ENCODE measurements at places on chromosomes 1 and 21.

DNA sequence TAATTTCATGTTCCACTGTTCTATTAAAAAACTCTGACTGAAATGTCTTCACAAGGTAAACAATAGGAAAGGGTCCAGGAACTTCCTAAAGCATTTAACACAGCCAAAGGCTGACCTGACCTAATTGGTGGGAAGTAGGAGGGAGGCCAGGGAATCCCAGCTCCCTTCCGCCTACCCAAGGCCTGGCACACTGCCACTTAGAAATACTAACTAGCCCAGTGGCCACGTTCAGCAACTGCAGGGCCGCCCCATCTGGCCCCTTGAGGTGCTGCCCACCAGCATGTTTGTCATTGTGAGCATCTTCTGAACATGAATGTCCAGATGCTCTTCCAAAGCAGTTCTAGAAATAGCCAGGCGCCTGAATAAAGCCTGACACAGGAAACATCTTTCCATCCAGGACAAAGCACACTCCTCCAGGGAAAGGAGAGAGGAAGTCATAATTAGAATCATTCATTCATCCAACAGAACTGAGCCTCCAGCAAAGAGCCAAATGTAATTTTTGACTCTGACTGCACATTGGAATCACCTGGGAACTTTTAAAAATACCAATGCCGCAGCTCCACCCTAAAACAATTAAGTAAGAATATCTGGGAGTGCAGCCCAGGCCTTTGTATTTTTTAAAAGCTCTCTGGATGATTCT, 44.6 kb upstream of the BCL9 start:
- no peak for DNase-seq

DNA sequence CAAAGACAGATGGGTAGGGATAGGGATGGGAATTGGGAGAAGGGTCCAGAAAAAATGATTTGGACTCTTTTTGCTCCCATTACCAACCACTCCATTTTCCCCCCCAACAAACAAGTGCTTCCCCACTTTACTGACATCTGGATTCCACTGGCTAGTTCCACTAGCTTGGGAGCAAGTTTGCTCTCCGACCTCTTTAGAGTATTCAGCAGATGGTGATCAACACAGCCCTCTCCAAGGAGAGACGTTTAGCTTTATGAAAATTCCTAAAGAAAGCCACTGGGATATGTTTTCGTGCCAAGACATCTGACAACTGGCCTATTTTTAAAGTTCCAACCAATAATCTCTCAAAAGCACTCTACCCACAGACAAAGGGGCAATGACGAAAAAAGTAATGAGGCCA, 50.3 kb downstream of the ITPKB start:
- DNase-seq = no peak

- no peak for DNase-seq
Observed at GRCh38 chr1:164440232-164440631, 118.8 kb upstream of the PBX1 start.

DNA sequence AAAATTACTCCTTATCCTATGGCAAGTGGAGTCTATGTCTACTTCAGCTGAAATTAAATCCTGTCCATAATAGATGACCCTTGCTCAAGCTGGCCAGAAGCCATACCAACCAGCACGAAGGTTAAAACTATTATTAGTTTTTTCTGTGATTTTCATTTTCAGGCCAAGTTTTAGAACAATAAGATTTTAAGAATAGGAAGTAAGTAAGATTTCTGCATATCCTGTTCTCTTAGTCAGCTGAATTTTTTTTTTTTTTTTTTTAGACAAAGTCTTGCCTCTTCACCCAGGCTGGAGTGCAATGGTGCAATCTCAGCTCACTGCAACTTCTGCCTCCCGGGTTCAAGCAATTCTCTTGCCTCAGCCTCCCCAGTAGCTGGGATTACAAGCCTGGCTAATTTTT, 6.1 kb upstream of the RBP7 start:
- DNase-seq = no peak

- no peak for DNase-seq
Observed at GRCh38 chr21:41678924-41679318, 87.9 kb downstream of the RIPK4 start.

DNA sequence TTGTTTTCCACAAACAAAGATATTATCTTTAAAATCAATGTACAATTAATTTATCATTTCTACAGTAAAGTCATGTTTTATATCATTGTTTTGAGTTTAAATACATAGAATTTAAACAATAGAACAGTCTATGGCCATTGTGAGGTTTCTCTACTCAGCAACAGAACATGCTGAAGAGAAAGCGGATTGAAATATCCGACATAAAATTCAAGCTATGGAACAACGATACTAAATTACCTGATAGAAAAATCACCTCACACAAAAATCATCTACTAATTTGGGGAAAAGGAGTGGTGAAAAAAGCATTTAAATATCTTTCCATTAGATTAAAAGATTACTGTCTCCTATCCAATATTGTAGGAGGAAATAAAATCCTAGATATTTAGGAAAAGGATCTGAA, 12.6 kb downstream of the CDKN2C start:
- no peak for DNase-seq

DNA sequence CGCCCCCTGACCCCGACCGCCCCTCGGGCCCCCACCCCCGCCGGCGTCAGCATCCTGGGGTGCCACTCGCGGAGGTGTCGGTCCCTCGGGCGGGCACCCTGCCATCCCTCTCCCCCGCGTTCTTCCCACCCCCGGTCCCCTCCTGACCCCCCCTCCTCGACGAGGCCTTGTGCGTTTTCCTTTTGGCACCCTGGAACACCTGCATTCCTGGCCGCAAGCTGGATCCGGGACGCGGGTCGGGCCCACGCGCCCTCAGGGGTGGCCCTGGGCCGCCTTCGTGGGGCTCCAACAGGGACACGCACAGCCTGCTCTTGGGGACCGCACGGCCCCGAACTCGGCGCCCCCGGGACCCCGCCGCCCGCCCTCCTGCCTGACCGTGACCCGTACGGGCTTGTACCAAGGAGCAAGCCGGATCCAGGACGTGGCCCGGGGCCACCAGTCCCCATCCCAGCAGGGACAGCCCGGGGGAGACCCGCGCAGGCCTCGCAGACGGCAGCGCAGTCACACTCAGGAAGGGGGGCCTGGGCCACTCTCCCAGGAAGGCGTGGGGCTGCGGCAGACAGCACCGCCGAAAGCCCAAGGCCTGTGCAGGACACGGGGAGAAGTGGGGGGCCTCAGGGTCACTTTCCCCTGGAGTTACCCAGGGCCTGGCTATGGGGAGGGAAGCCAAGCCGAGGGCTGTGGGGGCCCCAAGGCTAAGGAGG, 579 bp upstream of the SLC19A1 start:
- DNase-seq = peak; percentile 6

DNA sequence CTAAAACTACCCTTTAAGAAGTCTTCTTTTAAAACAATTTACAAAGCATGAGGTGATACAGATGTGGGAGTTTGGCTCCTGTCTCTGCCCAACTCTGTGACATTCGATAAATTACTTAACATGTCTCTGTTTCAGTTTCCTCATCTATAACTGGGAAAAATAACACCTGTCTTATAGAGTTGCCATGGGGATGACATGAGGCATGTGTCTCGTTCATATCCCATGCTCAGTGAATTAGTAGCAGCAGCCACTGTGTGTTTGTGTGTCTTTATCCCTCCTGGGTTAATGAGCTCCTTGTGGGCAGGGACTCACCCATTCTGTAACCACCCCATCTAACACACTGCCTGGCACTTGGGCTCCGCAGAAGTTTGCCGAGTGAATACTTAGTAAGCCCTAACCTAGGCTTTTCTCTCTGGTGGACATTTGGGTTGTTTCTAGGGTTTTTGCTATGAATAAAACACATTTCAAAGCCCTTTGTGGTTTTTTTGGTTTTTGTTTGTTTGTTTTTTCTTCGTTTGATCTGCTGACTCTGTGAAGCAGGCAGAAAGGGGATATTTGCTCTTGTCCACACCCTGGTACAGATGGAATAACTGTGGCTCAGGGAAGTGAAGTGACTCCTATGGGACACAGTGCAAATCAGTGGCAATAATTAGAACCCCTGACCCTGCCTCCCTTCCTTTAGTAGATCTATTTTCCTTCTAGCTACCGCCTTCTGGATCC, 797 bp upstream of the KCNJ9 start:
- DNase-seq = no peak

DNA sequence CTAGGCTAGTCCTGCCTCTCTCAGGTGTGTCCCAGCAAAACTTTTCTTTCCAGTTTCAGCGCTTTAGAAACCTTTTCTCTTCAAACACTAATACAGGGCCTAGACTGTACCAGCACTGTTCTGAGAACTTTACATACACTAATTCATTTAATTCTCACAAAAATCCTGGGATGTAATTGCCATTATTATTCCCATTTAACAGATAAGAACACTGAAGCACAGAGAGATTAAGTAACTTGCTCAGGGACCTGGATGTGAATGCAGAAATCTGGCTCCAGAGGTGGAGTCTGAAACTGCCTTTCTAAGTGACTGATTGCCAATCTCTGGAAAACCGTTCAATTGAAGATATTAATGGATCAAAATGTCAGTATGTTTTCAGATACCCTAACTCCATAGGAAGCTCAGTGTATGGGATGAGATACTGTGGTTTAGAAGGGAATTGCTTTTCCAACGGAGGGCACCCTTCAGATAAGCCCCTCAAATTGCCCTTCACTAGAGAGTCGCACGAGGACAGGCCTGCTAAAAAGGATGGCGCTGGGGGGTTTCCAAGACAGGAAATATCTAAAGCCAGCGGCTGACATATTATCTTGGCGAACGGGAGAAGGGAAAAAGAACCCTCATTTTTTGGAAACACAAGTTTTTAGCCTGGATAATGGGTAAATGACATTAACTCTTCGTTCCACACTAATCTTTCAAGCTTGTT, 698 bp upstream of the UCK2 start:
- DNase-seq = no peak

DNA sequence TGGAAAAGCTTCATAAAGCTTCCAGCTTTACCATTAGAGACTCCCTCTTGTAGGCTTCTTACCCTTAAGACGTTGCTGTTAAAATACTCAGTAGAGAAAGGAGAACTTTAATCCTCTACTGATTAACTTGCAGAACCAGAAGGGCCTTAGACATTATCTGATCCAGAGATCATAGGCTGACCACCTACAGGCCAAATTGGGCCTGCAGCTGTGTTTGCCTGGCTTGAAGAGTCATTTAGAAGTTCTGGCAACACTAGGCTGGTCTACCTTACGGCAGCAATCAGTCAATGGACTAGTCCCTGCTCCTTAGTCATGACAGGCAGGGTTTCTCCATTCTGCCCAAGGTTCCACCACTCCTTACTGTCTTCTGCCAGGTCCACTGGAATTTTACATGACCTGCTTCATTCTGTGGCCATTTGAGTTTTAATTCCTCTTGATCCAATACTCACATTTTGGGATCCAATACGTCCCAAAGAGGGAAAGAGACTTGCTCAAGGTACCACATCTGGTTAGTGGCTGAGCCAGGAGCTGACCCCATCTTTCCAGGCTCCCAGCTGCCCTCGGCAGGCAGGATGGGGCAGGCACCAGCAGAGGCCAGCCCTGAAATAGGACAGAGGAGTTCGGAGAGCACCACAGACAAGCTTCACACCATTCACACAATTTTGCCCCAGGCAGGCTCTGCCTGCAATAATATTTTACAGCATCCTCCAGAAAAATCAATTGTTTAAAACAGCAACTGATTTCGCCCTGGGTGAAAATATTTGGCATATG, 96.8 kb downstream of the TNR start:
- no peak for DNase-seq

DNA sequence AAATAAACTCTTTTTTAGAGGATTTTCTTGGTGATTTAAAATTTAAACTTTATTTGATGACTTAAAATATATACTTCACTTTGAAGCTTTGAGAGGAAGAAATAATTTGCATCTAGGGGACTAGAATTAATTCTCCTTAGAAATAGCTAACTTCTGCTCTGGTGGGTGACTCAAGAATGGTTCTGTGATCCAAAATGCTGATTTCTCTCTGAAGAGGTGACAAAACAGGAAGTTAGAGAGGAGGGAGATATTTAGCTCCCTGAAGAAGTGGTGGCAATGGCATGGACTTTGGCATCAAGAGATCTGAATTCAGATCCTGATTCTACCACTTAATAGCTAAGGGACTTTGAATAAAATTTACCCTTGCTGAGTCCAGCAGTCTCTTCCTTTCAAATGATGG, 125.8 kb upstream of the ATP1B1 start:
- DNase-seq = no peak

DNA sequence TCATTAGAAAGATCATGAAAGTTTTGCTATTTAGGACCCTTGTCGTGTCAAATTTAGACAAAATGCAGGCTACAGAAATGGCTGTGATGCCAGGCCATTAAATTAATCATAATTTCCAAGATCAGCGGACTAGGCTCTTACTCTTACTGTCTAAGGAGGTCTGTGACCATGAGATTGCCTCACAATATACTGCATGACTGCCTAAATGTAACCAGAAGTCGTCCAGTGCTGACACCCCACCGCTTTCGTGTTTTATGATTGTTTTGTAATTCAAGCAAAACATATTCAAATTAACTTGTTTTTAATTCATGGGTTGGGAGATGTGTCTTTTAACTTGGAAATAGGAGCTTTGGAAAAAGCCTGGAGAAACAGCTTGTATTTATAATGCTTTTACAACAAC, 947.5 kb downstream of the BRINP3 start:
- no peak for DNase-seq

DNA sequence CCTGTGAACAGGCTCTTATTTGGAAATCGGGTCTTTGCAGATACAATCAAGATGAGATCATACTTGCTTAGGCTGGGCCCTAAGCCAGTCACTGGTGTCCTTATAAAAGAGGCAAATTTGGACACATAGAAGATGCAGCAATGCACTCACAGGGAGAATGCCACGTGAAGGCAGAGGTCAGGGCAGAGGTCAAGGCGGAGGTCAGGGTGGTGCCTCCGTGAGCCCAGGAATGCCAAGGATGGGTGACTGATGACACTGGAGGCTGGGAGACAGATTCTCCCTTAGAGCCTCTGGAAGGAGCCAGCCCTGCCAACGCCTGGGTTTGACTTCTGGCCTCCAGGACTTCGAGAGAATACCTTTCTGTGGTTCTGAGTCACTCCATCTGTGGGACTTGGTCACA, 22.8 kb upstream of the C1orf174 start:
- no peak for DNase-seq

DNA sequence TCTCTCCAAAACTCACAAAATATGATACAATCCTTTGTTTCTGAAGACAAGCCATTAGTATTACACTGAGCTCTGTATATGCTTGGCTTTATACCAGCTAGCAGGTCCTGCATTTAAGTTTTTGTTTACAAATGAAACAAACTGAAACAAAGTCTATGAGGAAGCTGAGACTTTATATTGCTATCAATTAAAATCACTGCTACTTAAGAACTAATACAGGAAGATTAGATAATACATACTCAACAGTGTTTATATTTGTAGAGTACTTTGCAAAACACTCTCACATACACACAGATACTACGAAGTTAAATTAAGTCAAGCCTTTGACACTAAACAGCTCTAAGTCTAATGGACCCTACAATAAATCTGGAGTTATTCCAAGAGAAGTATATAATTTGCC, 247.4 kb downstream of the CRB1 start:
- DNase-seq = no peak

GRCh38 chr1:225277445-225277844, 150.4 kb downstream of the LBR start:
- DNase-seq = no peak

Data from stimulated activated effector memory CD8-positive, alpha-beta T cell treated with anti-CD3 and anti-CD28 coated beads, Interleukin-12 subunit alpha, Interleukin-12 subunit beta, amount 100 ng/mL, for 72 hours (primary cell).